ENCODE measurements at places on chromosomes 4 and X.

DNA sequence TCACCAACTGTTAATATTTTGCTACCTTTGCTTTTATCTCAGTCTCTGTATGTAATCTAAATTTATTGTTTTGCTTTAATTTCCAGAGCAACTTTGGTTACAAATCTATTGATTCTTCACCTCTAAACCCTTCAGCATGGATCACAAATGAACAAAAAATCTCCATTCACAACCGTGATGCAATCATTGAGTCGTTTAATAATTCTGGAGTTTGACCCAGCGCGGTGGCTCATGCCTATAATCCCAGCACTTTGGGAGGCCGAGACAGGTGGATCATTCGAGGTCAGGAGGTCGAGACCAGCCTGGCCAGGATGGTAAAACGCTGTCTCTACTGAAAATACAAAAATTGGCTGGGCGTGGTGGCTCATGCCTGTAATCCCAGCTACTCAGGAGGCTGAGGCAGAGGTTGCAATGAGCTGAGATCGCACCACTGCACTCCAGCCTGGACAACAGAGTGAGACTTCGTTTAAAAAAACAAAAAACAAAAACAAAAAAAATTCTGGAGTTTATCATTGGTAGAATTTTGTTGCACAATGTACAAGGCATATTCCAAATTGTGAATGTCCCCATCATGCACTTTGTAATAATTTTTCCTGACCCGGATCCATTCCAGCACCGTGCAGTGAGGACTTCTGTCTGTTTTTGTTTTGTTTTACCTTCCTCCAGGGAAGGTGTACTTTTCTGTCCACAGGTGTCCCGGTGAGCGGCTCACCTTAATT, 2.3 kb upstream of the IDUA start:
- DNase-seq = no peak

DNA sequence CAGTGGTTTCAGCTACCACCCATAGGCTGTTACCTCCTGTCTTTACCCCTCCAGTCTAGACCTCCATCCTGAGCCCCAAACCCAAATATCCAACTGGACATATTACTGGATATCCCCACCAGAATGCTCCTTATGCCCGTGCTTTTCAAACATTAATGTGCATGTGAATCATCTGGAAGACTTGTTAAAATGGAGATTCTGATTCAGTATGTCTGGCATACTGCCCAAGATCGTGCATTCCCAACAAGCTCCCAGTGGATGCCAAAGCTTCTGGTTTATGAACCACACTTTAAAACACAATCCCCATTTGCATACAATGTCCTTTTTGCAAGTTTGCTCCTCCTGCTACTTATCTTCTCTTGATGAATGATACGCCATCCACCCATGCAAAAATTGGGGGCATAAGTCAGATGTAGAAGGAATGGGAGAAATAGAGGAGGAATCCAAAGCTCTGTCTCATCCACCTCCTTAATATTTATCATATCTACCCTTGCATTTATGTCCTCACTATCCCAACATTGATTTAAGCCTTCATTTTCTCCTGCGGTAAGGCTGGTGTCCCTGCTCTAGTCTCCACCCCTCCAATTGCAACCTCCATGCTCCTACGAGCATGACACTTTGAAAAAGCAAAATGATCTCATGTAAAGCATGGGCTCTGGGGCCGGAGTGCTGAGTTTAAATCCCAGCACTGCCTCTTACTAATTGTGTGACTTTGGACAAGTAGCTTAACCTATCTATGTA, 7.4 kb upstream of the PGRMC1 start:
- DNase-seq = no peak

DNA sequence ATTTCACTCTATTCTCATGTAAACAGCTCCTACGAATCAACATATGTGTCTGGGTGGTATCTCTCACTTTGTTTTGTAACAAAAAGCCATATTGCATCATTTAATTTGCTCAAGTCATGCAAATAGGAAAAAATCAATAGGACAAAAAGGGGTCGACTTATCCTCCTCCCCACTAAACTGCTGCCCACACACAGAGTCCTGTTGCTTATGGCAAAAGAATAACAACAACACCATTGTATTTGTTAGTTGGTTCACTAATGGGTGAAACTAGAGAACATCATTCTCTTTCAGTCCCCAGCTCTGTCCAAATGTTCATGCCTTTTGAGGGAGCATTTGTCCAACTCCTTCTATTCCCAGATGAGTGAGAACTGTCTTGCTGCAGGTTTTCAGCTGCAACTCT, 2.1 kb downstream of the HHIP start:
- no peak for DNase-seq

DNA sequence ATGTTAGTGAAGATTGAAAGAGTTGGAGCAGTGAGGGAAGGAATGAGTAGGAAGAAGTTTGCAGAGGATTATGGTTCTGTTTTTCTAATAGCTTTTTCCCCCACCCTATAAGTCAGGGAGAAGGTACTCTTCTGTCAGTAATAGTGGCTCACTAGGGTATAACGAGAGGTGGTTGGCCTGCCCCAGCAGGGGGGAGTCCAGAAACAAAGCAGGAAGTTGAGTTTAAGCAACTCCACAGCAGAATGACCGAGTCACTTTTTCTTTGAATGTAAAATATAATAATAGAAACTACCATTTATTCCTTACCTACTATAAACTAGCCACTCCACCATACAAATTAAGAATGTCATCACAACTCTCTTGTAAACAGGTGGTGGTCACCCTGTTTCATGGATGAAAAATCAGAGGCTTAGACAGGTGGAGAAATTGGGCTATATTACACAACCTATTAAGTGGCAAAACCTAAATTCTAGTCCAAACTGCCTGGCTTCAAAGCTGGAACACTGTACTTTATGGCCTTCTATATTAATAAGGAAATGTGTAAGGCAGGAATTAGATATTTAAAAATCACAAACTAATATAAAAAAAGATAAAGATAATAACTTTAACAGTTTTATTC, 21.9 kb downstream of the AP1AR start:
- peak; percentile 72 for DNase-seq

- DNase-seq = no peak
Observed at GRCh38 chr4:47590325-47590724, 105.2 kb downstream of the ATP10D start.

- no peak for DNase-seq
Observed at GRCh38 chr4:79700356-79700755, 292.3 kb upstream of the GK2 start.
